ENCODE measurements at places on chromosomes 1 and 21.
A peak's percentile ranks its signal among the peaks of the same experiment; 100 is the strongest.

- no peak for DNase-seq
These were observed 66.2 kb downstream of the RGL1 start for GRCh38 chr1:183871142-183871541.

DNA sequence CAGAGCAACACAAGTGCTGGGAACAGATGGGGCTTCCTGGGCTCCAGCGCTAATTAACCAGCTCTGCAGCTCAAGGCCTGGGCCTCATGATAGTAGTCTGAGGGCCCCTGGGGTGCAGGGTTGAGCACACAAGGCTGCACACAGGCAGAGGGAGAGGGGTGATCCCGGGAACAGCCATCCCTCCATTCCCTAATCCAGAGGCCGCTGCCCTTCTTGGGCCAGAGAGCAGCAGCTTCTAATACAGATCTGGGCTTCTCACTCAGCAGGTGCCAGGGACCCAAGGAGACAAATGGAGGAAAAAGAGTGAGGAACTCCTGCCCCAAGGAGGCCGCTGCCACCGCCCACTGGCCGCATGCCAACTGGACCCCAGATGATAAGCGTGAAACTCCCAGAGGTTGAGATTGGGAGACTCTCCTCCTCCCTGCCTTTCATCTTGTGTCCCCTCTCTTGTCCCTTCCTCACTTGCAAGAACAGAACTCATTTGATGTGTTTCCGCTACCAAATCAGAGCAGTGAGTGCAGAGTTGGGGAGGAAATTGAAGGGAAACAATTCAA lies 58.0 kb upstream of the IFNAR2 start:
- DNase-seq = no peak

DNA sequence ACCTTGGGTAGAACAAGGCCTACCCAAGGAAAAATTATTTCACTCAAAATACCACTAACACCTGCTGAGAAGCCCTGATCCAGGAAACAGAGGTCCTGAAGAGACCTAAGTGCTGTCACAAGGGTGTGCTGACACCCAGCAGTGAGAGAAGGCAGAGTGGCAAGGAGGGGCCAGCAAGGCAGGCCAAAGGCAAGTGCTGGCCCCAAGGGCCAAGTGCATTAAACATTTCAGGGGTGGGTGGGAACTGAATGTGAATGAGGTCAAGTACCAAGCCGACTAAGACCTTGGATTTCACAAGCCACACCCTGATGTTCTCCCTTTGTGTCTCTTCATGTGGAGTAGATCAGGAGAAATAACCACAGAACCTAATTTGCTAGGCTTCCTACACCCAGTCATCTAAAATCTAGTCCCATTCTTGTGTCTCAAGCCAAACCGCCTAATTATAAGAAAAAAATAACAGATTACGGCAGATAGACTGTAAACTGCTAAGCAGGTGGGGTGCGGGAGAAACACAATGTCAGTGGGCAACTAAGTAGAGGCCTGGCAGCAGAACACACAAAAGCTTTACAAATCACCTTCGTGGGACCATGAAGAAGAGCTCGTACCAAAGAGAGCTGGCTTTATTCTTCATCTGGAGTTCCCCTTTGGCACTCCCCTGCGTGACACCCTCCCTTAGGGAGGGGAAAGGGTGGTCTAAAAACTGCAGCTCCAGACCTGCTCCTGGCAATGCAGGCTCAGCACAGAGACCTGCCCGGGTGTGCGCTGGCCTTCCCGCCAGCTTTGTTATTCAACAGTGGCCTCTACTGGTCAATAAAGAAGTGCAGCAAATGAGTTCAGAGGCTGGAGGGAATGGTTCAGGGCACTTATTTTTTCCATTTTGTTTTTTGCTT lies 8.7 kb downstream of the UBE2G2 start:
- peak; percentile 59 for DNase-seq

DNA sequence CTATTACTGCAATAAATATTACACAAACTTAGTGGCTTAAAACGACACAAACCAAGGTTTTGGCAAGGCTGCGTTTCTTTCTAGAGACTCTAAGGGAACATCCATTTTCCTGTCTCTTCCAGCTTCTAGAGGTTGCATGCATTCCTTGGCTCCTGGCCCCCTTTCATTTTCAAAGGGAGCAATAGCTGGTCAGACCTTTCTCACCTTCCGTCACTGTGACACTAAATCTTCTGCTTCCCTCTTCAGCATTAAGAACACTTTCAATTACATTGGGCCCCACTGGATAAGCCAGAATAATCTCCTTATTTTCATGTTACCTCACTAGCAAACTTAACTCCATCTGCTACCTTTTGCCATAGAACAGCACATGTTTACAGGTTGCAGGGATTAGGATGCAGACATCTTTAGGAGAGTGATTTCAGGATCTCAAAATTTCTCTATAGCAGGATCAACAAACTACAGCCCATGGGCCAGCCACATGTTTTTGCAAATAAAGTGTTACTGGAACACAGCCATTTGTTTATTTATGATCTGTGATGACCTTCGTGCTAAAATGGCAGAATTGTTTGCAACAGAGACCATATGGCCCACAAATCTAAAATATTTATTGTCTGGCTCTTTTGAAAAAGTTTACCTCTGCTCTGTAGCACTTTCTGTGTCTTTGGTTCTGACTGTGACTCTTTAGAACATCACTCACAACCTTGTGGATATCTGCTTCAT lies 221.5 kb upstream of the SGIP1 start:
- no peak for DNase-seq

GRCh38 chr1:46152016-46152415 lies 19.6 kb upstream of the PIK3R3 start:
- no peak for DNase-seq

GRCh38 chr1:167697667-167698141 lies 24.1 kb upstream of the MPZL1 start:
- no peak for DNase-seq

DNA sequence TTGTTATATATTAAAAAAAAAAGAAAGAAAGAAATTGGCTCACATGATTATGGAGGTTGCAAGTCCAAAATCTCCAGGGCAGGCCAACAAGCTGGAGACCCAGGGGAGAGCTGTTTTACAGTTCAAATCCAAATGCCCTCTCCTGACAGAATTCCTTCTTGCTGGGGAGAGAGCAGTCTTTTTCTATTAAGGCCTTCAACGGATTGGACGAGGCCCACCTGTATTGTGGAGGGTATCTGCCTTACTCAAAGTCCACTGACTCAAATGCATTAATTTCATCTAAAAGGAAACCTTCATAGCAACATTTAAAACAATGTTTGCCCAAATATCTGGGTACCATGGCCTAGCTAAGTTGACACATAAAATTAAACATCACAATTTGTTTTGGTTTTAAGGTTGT lies 56.9 kb upstream of the TRIM67 start:
- no peak for DNase-seq
